Natural killer cell (primary cell): ENCODE measurements at places on chromosomes 11 and 22. TPM values are rescaled to one million over a fixed set of nuclear protein-coding genes. Genes with fewer than 3 reads are reported as not detected.

The CD44 gene
- total RNA-seq = 490 TPM

The BTBD18 gene
- not detected for total RNA-seq

The OR2AG2 gene
- total RNA-seq = not detected

DNA sequence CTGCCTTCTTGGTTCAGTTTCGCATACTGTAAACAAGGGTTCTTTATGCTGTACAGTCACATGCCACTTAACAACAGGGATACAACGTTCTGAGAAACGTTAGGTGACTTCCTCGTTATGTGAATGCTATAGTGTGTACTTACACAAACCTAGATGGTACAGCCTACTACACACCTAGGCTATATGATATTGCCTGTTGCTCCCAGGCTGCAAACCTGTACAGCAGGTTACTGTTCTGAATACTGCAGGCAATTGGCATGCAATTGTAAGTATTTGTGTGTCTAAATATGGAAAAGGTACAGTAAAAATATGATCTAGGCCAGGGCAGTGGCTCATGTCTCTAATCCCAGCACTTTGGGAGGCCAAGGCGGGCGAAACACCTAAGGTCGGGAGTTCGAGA, 85.7 kb upstream of the PRDM11 start:
- DNase-seq = no peak

DNA sequence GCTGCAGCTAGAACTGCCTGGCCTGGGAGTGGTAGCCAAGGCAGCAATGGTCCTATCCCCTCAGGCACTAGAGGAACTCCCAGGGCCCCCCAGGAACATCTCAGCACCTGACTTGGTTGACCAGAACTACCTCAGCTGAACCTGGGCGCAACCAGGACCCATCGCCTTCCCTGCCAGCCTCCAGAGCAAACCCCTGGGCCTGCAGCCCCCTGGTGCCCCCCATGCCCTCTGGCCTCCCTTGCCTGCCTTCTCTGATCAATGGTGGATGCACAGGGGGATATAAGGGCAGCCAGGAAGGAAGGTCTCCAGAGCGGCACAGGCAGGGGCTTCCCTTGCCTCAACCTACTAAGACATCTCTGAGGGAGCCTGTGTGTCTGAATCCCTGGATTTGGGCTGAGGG, 13.5 kb downstream of the MS4A10 start:
- no peak for DNase-seq

DNA sequence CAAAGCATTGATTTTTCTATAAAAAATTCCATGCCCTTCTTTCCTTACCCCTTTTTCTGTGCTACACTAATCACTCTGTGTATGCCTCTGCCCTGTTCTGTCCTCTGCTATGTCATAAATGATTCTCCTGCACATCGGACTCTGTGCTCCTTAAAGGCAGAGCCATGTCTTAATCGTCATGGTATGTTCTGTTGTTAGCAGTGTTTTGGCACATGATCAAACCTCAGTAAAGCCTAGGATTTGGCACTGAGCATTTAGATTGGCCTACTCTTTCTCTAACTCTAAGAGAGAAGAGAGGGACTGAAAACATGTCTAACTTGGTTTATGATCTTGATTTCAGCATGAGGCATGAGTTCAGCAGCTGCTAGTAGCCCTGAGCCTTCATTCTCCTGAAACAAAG, 266.9 kb downstream of the AASDHPPT start:
- DNase-seq = no peak
